Parietal lobe (tissue), 2 donors: ENCODE measurements at places on chromosomes 16 and 17. TPM values are rescaled to one million over a fixed set of nuclear protein-coding genes. Genes with fewer than 3 reads are reported as not detected.

Gene IL34
- 2.8 TPM for total RNA-seq

Gene SGCA
- total RNA-seq, result not detected

Gene PLEKHG4
- 3.4 TPM for total RNA-seq

Gene SPG7
- 163 TPM for total RNA-seq

Gene BAIAP3
- 9.1 TPM for total RNA-seq

Gene TRIM16
- 44.1 TPM for total RNA-seq

Gene ARHGAP23
- 75.7 TPM for total RNA-seq

Gene RUNDC3A
- 67.6 TPM for total RNA-seq

Gene CBX2
- total RNA-seq, result 18.2 TPM

Gene TIGD7
- 24.1 TPM for total RNA-seq

Gene HOXB3
- not detected for total RNA-seq

Gene CIBAR2
- total RNA-seq, result not detected

Gene PRAC2
- total RNA-seq, result not detected

Gene KCNJ18
- not detected for total RNA-seq

Gene NT5C3B
- 93.0 TPM for total RNA-seq

Gene GIT1
- total RNA-seq, result 48.5 TPM

Gene FBXO39
- total RNA-seq, result not detected

Gene CD300E
- total RNA-seq, result not detected

Gene ATP1B2
- total RNA-seq, result 16.6 TPM

Gene RABEP1
- total RNA-seq, result 103 TPM

Gene SEPTIN1
- total RNA-seq, result 0.94 TPM

Gene TMEM88
- 1.9 TPM for total RNA-seq

Gene RNF43
- 0.31 TPM for total RNA-seq

Gene NTN1
- total RNA-seq, result 4.7 TPM

Gene TP53TG3D
- not detected for total RNA-seq
